AG04449 (cell line): ENCODE measurements at places on chromosomes 5 and 9.
A peak's percentile ranks its signal among the peaks of the same experiment; 100 is the strongest.

GRCh38 chr5:6750142-6750840, 37.1 kb downstream of the TENT4A start:
- DNase-seq = no peak

DNA sequence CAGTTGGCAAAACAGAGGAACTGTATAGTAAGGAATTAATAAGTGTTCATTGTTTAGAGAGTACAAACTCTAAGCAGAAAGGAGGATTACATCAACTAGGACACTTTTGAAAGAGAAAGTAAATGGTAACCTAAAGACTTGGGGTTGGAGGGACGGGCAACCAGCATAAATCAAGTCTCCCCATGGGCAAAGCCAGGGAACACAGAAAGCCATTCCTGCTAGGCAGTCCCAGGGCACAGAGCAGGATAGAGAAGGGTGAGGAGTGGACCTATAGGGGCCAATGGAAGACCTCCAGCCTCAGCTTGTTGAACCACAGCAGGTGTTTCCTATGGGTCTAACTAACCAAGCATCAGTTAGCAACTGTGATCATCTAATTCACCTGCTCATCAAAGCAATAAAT, 9.2 kb upstream of the ERAP1 start:
- DNase-seq = no peak

DNA sequence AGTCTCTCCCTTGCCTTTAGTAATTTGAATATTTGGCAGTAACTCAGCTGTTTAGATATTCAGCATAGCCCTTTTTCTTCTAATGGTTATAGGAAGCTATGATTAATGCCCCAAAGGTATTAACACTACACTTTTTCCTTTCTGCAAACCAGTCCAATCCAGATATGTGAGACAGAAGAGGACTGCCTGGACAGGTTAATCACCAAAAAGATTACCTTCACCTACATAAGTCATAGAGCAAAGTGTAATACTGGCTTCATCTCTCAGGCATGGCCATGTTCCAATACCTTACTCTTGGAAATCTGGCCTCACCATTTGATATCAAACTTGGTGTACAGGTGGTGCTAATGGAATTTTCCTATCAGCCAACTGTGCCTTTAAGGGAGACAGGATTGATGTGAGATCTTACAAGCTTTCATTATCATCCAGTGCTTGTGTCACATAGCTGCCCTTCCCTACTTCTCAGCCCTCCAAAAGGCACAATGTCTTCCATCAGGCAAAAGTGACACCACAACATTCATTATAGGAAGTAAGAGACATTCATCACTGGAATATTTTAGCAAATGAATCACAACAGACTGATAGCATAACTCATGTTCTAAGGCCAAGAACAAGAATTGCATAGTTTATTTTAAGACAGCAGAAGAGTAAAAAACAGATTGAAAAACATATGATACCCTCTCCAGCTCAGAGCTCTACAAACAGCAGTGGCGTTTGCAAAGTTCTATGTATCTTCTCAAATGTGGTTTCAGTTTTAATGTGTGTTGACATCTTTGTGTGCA, 91.2 kb upstream of the PAM start:
- DNase-seq = no peak

GRCh38 chr5:44833249-44833648, 24.5 kb downstream of the MRPS30 start:
- no peak for DNase-seq

DNA sequence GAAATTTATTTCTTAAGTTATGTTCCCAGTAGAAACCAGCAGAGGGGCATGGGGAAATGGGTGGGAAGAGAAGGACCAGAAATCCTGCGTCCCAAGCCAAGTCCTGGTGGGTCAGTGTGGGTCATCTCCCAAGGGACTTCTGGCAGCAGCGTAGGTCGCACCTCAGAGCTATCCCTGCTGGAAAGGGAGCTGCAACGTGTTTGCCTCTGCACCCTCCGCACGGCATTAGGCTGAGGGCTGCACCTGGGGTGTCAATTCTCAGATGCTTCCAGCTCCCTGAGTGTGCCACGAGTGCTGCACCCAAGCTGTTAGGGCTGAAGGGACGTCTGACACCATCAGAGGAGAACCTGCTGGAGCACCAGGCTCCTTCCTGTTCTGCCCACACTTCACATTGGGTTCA, 182.8 kb downstream of the CACNA1B start:
- DNase-seq = no peak

DNA sequence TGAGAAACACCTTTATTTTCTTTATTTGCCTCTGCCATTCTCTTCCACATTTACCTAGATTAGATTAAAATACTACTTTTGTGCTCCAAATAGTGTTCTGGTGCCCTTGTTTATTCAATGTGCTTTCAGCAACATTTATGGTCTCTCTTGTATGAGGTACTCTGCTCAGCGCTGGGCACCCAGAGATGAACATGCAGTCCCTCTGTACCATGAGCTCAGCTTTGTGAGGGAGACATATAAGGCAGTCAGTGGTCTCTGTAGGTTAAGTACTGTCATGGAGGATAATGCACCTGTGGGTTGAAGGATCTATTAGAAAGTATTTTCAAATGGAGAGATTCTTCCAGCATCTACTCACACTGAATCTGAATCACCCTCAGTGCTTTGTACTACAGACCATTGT, 176.5 kb downstream of the TAF11L14 start:
- no peak for DNase-seq

GRCh38 chr9:136849960-136850865, 1.0 kb downstream of the PHPT1 start:
- DNase-seq = no peak

- no peak for DNase-seq
Measured at GRCh38 chr5:107294669-107295068, 376.1 kb downstream of the EFNA5 start.

DNA sequence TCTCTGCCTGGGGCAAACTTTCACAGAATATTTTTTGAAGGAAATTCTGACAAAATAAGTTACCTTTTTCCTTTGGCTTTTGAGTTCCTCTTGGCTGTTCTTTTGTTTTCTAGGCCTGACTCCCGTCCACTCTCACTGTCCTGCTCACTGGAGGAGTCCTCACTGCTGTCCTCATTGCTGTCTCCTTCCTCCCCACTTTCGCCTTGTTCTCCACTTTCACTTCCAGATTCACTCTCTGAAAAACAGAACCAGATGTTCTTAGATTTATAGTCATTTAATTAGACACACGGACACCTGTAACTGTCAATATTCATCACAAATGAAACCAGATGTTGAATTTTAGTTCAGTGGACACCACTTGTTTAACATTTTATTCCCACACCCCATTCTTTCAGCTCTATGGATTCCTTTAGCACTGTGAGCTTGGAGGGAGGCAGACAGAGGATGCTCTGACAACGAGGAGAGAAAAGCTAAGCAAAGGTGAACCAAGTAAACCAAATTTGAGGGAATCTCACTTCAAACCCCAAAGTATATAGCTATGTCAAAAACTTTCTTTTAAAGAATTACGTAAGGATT, 180.7 kb downstream of the AP3B1 start:
- no peak for DNase-seq

GRCh38 chr5:159402311-159402710, 72.0 kb upstream of the IL12B start:
- DNase-seq = no peak

- no peak for DNase-seq
Measured at GRCh38 chr5:151556806-151557205, 34.3 kb downstream of the FAT2 start.

DNA sequence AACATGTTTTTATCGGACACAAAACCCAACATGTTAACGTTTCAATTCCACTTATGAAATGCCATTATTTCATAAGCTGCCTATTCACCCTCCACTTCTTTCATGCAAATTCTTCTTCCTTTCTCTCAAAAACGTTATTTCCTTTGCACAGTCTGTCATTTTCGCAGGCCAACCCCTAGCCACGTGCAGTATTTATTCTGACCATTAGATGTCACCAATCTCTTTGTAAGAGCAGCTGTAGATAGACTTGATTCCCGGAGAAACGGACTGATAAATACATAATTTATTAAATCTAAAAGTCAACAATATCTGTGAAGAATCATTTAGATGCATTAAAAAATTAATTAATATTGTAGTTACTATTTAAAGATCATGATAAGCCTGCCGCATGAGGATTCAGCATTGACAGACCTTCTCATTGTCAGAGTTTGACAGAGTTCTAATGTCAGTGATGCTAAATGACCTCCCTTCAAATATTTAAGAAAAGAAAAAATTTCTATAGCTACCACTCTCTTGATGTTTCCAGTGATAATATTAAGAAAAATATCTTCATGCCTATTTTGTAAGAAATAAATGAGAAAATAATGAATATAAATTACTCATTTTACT, 933.6 kb downstream of the CDH12 start:
- no peak for DNase-seq

GRCh38 chr5:135193213-135194125, 159.4 kb upstream of the PITX1 start:
- peak; percentile 41 for DNase-seq

DNA sequence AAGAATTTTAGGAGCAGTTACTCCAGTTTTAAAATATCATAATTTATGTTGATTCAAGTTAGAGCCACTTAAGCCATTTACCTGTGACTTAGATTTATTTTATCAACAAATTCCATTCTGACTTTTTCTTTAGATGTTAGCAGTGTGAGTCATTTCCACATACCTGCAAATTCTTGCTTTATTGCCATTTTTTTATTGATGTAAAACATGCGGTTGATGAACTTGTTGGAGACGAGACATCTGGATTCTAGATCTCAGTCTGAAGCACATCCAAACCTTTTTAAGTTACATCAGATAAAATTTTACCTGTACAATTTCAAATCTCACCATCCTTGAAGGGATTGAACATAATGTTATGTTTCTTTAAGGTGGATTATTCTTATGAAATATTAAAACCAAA, 240.9 kb downstream of the IRX1 start:
- no peak for DNase-seq

DNA sequence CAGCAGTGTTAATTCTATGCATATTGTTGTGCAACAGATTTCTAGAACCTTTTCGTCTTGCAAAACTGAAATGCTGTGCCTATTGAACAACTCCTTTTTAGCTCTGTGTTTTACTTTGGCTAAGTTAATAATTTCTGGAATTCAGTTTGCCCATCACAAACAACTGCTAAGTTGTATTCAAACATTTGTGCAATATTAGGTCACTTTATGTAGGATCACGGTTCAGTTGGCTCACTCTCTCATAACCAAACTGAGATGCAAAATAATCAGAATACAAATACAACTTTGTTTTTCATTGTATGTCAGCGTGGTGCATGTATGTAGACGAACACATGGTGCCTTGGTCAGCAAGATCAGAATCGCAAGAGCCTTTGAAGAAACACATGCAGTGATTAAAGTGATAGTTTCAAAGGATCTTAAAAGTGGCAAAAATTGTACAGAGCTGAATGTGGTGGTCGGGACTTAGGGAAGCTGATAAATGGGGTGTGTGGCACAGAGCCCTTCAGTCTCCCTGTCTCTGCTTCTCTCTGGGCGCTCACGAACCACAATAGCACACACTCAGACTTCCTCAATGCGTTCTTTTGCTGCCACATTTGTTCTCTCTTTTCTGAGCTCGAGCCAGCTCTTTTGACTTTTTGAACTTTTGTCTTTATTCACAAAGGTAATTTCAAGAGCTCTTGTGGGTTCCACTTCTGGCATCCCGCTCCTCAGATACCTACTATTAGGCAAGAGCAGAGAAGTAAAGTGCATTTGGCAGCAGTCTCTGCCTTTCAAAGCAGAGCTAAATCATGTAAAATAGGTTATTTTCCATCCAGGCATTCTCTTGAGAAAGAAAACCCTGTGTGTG, 112.4 kb upstream of the CTSL start:
- no peak for DNase-seq

GRCh38 chr5:57082441-57083067, 91.3 kb upstream of the GPBP1 start:
- no peak for DNase-seq

DNA sequence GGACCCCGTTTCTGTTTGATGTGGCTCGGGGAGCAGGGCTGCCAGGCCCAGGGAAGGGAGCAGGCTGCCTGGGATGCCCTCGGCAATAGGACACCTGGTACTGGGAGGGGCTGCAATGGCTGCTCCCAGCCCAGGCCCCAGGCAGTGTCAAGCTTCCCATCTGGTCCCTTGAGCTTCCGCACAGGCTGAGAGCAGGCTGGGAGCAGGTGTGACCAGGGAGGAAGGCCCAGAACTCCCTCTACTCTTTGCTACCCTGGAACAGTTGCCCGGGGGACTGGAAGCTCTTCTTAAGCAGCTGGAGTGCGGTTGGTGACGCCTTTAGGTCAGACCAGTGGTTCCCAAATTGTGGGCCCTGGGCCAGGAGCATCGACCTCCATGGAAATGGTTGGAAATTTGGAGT, 186.9 kb downstream of the GADD45G start:
- no peak for DNase-seq

DNA sequence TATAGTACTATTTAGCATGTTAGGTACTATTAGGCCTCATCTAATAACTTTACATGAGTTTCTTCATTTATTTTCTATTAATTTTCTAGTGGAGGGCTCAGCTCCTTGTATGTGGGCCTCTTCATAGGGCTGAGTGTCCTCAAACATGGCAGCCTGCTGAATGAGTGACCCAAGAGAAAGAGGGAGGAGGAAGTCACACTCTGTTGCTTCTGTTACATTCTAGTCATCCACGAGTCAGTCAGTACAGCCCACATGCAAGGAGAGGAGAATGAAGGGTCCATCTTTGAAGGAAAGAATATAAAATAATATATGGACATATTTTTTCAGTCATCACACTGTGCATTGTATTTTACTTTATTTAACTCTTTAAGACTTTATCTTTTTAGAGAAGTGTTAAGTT, 66.6 kb upstream of the NR3C1 start:
- no peak for DNase-seq

GRCh38 chr9:79377339-79377855, 194.4 kb upstream of the TLE4 start:
- DNase-seq = no peak

- no peak for DNase-seq
Measured at GRCh38 chr9:33453286-33453860, 6.0 kb upstream of the AQP3 start.

DNA sequence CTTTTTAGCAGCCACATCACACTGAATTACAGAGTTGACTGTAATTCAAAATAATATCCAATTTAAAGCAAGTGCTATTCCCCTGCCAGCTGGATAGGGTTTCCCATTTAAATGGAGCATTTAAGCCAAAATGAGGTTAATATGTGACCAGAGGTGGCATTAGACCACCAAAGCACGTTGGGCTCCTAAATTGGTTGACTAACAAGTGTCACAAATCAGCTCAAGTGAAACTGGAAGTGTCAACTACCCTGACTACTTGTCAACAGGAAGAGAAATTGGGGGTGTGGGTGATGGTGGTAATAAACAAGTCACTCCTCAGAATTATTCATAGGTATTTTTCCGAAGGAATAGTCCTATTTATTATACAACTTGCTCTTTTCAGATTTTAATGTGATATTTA, 609.6 kb upstream of the TLE4 start:
- no peak for DNase-seq

GRCh38 chr9:99628849-99629620, 192.7 kb upstream of the NR4A3 start:
- no peak for DNase-seq
